ENCODE measurements at places on chromosomes 6 and 20.

DNA sequence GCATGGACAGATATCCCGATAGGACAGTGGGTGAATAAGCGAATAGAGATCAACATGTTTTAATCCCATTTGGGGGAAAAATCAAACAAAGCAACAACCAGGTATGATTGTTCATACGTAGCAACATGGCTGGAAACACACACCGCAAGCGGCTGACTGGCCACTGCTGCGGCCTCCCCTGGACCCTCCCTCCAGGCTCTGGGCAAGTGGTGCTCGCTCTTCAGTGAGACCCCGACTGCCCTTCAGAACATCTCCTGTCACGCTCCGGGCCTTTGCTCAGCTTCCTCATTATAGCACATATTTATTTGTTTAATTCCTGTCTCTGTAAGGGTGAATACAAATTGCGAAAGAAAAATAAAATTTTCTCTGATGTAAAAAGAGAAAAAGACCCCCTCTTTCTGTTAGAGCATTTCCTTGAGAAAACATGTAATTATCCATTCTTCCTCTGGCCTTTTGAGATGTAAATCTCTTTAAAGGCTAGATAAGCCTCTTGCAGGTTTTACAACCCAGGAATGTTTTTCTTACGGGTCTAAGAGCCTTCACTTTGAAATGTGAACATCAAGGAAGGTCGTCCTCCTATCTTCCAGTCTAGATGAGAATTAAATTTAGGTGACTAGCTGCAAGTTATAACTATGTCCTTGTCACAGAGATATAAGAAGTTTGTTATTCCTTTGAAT, 11.0 kb upstream of the FAM210B start:
- no peak for DNase-seq

DNA sequence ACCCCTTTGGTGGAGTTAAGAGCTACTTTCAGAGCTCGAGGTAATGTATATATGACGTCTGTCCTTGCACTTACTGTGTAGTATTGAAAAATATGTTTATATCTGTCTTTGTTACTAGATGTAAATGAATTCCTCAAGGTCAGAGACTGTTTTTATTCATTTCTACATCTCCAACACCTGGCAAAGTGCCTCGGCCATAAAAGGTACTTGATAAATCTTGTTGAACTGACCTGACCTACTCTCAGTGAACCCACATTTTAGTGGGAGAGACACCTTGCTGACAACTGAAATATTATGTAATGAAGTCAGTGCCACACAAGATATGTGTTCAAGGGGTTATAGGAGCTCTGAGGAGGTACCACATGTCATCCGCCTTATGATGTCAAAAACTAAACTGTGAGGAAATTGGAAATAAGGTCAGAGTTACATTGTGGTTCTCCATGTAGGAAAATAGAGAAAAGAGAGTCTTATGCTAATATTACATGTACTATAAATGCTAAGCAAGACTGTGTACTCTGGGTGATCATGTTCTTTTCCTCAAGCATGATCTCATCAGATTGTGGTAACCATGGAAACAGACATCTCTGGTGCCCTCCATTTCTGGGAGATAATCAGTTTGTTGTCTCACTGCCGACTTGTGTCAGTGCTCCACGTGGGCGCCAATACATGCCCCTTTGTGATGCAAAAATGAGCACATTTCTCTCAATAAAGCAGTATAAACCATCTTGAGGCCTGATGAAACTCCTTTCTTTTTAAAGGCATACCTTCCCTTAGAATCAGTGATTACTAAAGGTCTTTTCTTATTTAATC, 5.7 kb upstream of the TMEM30A start:
- no peak for DNase-seq

DNA sequence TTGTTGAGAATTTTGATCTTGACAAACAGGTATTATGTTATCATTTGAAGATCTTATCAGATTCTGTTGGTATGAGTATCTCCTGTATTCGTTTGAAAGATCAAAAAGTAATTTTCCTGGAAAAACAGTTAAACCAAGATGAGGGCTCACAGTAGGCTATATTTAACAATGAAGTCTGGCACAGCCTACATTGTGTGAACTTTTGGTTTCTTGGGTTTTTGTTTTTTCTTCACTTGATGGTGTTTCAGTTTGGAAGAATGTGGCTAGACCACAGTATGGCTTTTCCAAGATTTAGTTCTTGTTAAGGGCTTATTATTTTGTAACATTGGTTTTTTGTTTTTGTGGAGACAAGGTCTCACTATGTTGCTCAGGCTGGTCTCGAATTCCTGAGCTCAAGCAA, 306.4 kb downstream of the CDKAL1 start:
- DNase-seq: no peak

DNA sequence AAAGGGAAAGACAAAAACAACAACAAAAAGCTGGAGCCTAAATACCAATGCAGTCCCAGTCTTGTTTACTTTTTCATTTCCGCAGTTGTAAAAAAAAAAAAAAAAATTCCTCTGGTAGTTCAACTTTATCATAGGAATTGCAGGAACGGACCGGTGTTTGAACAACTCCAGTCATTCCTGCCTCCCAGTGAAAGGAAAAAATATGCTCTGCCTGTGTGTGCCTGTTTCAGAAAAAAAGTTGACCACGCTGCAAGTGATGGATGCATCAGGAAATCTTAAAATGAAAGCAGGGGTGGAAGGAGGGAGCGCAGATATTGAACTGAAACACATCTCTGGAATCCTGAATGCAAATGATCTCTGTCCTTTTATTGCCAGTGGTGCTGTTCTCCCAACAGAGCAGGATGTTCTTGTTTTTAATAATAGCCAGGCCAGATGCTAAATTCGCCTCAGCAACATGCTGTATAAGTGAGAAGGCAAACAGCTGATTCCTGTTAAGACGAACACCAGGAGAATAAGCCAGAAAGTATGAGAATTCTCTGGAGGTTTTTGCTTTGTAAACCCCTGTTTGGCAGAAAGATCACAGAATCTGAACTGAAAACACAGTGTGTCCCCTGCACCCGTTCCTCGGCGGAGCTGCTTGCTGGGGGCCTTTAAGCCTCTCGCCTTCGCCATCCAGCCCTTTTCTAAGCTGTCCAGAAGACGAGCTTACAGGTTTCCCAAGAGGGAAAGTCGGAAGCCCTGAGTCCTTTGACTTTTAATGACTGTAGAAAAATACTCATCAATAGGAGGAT, 178.4 kb upstream of the SUPT3H start:
- DNase-seq: no peak

GRCh38 chr20:19465536-19465935, 253.1 kb downstream of the SLC24A3 start:
- no peak for DNase-seq
